ENCODE measurements at places on chromosomes 3 and 15. TPM values are rescaled to one million over a fixed set of nuclear protein-coding genes. Genes with fewer than 3 reads are reported as not detected.

The DUOXA2 gene
- polyA plus RNA-seq, result not detected

The GOLGA8S gene
- 0.92 TPM for polyA plus RNA-seq

The POMGNT2 gene
- 19.4 TPM for polyA plus RNA-seq

The C3orf62 gene
- polyA plus RNA-seq, result 9.0 TPM

The CCR8 gene
- not detected for polyA plus RNA-seq

The ACAD11 gene
- 11.3 TPM for polyA plus RNA-seq

The BCL2A1 gene
- 0.28 TPM for polyA plus RNA-seq

The GOLGA6L10 gene
- 2.8 TPM for polyA plus RNA-seq

The REC114 gene
- not detected for polyA plus RNA-seq

The CAPN3 gene
- 495 TPM for polyA plus RNA-seq

The THBS1 gene
- 46.5 TPM for polyA plus RNA-seq

The PYGO1 gene
- 8.4 TPM for polyA plus RNA-seq

The RTP1 gene
- not detected for polyA plus RNA-seq

The SLC51B gene
- polyA plus RNA-seq, result 1.3 TPM

The MYL3 gene
- polyA plus RNA-seq, result 312 TPM

The HDAC11 gene
- polyA plus RNA-seq, result 15.8 TPM

The DCUN1D1 gene
- 32.3 TPM for polyA plus RNA-seq

The C3orf49 gene
- 0.22 TPM for polyA plus RNA-seq

The PCSK6 gene
- 10.2 TPM for polyA plus RNA-seq

The FBXO45 gene
- 14.5 TPM for polyA plus RNA-seq

The SLMAP gene
- polyA plus RNA-seq, result 84.1 TPM

The FGF12 gene
- polyA plus RNA-seq, result 1.6 TPM

The DPPA2 gene
- not detected for polyA plus RNA-seq

The CFAP20DC gene
- 1.6 TPM for polyA plus RNA-seq

The OXTR gene
- 9.4 TPM for polyA plus RNA-seq

The DNAH1 gene
- polyA plus RNA-seq, result 5.6 TPM

The TMCO5A gene
- not detected for polyA plus RNA-seq

The GOLGA6D gene
- polyA plus RNA-seq, result 0.30 TPM

The IQCF5 gene
- not detected for polyA plus RNA-seq

The DNAJB11 gene
- polyA plus RNA-seq, result 31.0 TPM

The ZNF80 gene
- not detected for polyA plus RNA-seq

The EOMES gene
- polyA plus RNA-seq, result 0.24 TPM

The TMEM158 gene
- polyA plus RNA-seq, result 0.87 TPM

The KCNMB3 gene
- polyA plus RNA-seq, result 4.7 TPM

The SLC22A13 gene
- 0.24 TPM for polyA plus RNA-seq

The SV2B gene
- 3.0 TPM for polyA plus RNA-seq

The LTF gene
- 3.0 TPM for polyA plus RNA-seq

The FEZF2 gene
- not detected for polyA plus RNA-seq

The MESP2 gene
- polyA plus RNA-seq, result 0.35 TPM

The PDZRN3 gene
- 69.6 TPM for polyA plus RNA-seq

The SH2D7 gene
- 0.09 TPM for polyA plus RNA-seq

The DNAH12 gene
- polyA plus RNA-seq, result 0.71 TPM
